ENCODE measurements at places on chromosomes 5 and 9.

DNA sequence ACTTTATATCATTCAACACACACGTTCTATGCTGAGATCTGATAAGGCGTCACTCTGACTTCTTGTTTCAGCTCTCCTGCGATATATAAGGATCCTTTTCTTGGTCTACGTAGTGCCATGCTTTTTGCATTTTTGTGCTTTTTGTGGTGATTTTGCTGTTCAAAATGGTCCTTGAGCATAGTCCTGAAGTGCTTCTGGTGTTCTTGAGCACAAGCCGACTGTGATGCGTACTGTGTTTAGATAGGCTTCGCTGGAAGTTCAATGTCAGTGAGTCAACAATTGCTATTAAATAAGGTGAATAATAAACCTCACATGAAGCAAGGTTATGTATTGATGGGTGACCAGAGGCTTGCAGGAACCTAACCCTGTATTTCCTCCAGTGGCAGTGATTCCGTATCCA, 46.8 kb downstream of the ACO1 start:
- DNase-seq: no peak

DNA sequence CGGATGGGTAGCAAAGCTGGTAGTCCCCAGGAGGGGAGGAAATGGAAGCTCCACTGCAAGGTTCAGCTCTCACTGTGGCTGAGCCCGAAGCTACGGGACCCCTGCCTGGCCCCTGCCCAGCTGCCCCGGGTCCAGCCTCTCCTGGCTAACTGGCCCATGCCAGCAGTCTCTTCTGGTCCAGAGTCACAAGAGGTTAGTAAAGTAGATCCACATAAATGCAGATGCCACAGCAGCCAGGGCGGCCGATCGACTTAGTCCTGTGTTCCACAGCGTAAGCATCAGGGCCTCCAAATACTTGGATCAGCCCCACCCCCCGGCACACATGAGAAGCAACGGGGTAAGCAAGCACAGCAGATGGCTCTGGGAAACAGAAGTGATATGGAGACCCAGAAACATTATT, 42.1 kb downstream of the MRPL36 start:
- no peak for DNase-seq

DNA sequence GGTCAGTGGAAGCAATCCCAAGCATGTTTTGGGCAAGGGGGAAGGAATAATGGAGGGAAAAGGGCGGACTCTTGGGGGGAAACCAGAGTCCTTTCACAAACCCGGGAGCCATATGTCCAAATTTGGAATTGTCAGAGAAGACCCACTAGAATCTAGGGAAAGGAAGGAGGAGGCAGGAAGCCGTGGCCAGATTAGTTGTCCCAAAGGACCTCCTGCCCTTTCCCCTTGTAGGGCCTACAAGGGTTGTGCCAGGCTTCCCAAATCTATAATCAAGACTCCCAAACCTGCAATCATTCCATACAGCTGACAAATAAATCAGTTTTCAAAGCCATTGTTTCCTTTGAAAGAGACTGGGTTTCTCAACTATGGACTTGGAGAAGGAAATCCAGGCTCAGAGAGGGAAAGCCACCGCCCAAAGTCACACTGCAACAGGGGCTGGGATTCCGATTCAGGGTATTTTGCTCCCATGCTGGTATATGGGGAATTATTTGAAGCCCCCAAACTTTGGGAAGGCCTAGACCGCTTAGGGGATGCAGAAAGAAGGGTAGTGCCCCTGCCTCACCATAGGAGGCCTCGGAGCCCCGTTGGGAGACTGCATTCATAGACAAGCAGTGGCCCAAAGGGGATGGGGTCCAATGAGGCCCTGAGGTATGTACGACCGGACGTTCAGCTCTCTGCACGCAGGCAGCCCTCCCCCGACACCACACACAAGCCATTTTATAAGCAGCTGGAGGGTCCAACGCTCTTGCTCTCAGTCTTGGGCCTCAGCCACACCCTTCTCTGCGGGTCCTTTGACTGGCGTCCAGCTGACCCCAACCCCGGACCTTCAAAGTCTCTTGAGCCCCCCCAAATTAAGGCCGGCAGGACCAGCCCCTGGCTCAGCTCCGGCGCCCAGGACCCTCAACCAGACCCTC, 815 bp downstream of the ANXA6 start:
- no peak for DNase-seq

DNA sequence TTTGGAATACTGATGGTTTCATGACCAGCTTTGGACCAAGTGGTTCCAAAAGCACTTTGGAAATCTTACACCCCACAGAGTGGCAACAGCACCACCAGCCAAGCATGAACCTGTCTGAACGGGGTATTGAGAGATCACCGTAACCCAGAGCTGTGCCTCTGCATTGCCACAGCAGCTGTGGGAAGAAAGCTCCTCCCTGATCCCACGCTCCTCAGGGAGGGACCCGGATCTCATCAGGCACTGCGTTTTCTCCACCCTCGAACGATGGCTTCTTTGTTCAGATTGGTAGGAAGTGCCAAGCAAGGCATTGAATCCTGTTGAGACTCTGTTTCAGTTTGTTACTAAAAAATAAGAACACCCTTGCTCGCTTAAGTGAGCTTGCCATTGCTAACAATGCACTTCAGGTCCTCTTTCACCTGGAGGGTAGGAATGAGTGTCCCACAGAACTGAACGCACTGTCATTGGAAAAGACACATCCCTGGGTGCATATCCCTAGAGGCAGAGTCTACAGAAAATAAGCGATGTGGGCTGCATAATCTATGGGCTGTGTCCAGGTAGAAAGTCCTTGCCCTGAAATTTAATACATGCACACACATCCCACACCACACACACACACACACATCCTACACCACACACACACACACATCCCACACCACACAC, 118.0 kb upstream of the ICE1 start:
- DNase-seq: peak; percentile 61

- DNase-seq: peak; percentile 74
Measured at GRCh38 chr5:141876628-141877355, 1.4 kb downstream of the PCDH1 start.

DNA sequence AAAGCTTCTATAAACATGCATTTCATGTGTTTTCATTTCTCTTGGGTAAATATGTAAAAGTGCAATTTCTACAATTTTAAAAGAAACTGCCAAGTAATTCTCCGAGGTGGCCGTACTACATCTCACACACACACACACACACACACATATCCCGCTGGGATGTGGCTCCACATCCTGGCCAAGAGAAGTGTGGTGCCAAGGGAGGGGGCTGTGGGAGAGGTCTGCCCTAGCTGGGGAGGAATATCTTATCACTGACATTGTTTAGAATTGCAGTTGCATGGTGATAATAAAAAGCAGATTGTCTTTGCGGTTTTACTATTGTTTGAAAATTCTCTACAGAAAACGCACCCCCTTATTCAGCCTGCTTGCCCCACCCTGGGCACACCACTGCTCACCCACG, 558.4 kb downstream of the BNC2 start:
- peak; percentile 49 for DNase-seq

DNA sequence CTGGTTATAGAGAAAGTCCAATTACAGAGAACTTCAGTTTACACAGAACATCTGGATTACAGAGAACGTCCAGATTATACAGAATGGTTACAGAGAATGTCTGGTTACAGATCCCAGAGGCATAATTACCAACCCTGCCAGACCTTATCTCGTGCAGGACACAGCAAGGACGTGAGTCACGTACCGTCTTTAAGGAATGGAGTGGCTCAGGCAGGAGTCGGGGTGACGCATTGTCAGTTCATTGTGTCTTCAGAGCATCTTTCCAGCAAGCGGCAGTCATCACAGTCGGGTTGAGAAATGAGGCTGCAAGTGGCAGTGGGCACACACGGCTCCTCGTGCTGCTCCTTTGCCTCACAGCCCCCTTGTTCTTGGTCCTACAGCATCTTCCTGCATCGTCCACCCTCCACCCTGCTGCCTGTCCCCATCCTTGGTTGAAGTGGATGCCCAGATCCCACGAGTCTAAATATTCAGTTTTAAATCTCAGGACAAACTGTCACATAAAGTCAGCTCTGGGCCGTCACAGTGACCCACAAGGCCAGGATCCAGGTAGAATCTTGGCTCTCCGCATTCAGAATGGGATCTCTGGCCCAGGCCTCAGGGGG, 30.0 kb upstream of the SLC6A19 start:
- DNase-seq: no peak

- no peak for DNase-seq
Measured at GRCh38 chr5:21452449-21452848, 1400.7 kb downstream of the CDH12 start.

DNA sequence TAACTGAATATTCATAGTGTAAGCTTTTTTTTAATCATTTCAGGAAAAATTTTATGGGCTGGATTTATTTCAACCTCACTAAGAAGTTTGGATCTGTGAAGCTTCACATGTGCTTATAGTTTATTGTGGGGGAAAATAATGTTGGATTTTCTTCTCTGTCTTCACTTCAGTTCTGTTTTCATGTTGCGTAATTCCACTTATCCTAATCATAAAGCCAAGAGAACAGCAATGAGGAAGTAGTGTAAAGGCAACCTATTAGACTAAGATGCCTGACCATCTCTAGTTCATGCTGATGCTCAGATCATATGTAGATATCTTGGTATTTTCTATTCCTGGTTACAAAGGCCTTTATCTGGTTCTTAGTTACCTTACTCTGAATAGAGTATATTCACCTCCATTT, 50.0 kb downstream of the CD180 start:
- DNase-seq: no peak

GRCh38 chr9:108160039-108160438, 670.5 kb upstream of the KLF4 start:
- DNase-seq: no peak

GRCh38 chr5:175765858-175766257, 105.5 kb upstream of the CPLX2 start:
- no peak for DNase-seq

DNA sequence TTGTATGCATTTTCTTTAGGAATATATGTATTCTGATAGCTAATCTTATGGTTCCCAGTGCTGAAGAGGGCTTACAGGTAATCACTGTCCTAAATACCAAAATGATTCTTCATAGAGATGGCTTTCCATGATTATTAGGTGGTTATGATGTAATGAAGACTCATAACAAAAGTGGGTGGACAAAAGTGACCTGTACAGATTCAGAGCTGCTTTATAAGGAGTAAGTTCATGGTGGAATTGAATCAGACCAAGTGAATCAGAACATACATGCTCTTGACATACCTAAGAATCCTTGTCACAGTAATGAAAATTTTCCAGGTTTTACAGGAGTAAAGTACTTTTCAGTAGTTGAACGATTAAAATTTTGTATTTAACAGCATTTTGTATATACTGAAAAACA, 105.6 kb downstream of the NIPBL start:
- no peak for DNase-seq

DNA sequence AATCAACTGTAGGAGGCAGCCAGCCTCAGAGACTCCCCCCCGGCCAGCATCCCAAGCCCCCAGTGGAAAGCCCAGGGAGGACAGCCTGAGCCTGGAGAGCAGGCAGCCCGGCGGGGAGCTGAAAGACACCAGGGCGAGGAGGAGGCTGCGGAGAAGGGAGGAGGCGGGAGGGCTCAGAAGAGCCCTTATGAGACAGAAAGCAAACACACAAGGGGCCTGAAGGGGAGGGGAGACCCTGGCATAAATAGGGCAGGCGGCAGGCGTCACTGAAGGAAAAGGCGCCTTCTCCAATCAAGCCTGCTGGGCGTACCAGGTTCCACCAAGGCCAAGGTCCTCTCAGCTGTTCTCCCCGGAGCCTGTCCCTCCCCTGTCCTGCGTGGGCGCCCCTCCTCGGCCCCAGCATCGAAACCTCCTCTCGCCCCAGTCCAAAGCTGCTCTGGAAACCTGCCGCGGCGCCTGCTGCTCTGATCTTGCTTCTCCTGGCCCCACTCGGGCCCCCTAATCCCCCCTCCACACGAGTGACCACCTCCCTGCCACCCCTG, 1.3 kb downstream of the SLC9A3 start:
- no peak for DNase-seq

- DNase-seq: no peak
Measured at GRCh38 chr9:71446473-71447411, 321.6 kb downstream of the CEMIP2 start.

DNA sequence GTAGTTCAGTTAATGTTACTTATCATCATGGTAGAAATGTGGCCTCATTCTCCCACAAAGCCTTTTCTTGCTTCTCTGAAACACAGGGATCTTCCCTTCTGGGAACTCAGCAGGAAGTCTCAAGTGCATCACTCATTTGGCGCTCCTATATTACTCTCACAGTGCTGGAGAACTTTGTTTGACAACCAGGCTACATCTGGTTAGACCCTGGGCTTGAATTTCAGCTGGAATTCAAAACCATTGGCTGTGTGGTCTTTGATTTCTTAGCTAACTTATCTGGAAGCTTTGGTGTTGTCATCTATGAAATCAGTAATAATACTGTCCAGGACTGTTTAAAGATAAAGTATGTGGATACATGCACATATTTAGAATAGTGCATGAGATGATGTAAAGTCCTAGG, 1777.1 kb downstream of the MAT2B start:
- no peak for DNase-seq

GRCh38 chr5:79236970-79237739, 1.2 kb downstream of the JMY start:
- DNase-seq: no peak

GRCh38 chr9:78811622-78812276, 514.8 kb downstream of the PSAT1 start:
- DNase-seq: no peak

GRCh38 chr9:124257844-124258606, at the start of gene NEK6:
Gene NEK6 (plus strand): TSS chr9:124257949. CDS start chr9:124301965, 44,016 bp downstream.
- no peak for DNase-seq

GRCh38 chr5:103366918-103367549, 108.5 kb downstream of the MACIR start:
- DNase-seq: no peak

DNA sequence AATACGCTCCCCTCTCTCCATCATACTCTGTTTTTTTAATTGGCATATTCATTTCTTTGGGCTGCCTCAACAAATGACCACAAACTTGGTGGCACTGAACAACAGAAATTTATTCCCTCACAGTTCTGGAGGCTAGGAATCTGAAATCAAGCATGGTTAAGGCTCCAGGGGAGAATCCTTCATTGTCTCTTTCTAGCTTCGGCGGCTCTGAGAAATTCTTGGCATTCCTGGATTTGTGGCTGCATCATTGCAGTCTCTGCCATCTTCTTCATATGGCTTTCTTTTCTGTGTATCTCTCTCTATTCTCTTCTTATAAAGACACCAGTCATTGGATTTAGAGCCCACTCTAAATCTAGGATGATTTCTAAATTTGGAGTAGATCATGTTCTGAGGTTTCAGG, 10.9 kb upstream of the SLC24A2 start:
- no peak for DNase-seq

DNA sequence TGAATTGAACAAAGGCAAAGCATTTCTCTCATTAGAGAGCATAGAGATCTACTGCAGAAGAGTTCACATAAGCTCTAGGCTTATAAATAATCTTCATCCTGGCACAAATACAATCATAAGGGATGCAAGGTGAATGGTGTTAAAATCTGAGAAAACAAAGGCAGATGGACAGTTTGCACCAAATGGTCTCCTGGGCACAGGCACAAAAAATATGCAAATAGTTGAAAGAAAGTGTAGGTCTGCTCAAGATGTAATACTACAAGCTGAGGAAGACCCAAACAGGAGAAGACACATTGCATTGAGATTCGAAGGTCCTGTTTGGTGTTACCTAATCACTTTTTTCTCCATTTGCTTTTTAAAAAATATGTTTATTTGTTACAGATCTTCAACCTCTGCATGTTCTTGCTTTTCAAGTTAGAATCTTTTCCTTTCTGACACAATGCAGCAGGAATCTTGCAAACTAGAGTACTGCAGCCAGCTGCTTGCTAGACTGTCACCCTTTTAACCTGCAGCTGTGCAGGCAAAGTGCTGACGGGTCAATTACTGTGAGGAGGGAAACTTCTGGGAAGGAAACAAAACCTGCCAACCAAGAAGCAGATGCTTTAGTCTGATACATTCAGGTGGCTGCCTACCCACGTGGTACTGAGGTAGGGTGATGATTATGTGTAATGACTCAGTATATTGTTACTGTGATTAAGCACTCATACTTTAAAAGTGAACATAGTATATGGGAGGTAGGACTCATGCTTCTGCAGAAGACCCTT, 1048.6 kb upstream of the SEMA6A start:
- DNase-seq: no peak
